ENCODE measurements at places on chromosomes 5 and 9.

- peak; percentile 1 for DNase-seq
Measured at GRCh38 chr9:116661037-116661954, 25.8 kb upstream of the TRIM32 start.

DNA sequence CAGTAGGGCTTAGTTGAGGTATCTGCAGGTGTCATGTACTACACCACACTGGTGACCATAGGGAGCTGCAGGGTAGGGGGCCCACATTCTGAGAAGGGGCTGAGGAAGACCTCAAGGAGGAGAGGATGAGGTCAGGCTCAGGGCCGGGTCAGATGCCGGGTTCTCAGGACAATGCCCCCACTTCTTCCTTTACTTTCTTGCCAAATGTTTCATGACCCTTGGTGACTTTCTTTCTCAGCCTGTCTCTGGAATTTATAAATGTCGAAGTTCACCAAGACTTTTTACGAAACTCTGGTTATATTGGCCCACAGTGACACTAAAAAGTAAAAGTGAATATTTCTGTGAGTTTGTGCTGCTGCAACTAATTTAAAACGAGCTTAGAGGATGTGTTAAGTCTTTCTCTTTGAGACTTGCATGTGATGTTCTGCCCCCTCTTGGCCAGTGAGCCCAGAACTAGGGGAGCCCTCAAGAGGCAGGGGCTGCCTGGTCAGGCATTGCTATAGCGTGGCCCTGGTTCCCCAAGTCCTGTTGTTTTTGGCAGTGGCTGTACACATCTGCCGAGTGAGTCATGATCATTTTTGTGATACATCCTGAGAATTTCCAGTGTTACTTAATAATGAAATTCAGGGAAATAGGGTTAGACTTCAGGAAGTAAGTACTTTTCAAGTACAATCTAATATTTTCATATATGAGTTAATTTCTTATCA, 11.2 kb downstream of the ACO1 start:
- DNase-seq: no peak

DNA sequence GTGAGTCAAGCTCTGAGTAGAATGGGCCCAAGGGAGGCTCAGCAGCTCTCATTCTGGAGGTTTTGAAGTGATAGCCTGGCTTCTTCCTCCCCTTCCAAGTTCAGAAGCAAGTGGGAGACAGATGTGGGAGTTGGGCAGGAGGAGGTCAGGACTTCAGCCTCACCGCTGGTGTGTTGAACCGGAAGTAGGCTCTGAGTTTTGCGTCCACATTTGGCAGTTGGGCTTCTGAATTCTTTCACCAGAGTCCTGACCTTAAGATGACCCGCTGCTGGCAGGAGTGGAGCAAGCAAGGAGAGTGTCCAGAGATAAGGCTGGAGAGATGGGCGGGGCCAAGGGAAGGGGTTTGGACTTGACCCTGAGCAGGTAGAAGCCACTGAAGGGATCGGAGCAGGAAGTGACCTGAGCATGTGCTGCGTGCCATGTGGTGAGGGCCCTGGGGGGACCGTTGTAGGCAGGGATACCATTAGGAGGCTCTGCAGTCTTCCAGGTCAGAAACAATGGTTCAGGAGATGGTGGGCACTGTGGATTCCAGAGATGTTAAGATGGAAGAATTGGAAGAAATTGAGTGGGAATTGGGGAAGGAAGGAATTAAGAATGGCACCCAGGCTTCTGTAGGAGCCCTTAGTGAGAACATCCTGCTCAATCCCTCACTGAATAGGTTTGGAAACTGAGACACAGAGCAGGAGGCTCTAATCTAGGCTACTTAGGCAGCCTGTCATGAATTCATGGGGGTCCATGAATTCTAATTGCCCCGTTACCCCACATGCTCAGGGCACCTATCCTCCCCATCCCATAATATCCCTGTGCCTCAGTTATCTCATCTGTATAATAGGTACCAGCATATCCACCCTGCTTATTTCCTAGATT, 25.9 kb downstream of the GALNT12 start:
- no peak for DNase-seq

- no peak for DNase-seq
Measured at GRCh38 chr5:147452165-147452811, 57.6 kb downstream of the DPYSL3 start.

DNA sequence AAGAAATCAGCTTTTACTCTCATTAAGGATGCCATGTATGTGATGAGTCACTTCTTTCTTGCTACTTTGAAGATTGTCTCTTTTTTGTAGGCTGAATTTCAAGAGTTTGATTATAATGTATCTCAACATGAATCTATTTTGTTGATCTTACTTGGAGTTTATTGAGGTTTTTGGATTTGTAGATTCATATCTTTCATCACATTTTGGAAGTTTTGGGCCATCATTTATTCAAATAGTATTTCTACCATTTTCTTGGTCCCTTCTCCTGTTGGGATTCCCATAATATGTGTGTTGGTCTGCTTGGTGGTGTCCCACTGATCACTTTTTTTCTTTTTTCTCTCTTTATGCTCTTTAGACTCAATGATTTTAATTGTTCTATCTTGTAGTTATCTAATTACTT, 116.3 kb downstream of the CNTLN start:
- DNase-seq: no peak

- DNase-seq: no peak
Measured at GRCh38 chr9:137516144-137516917, 33.9 kb downstream of the PNPLA7 start.

- DNase-seq: no peak
Measured at GRCh38 chr9:105313238-105313637, 68.8 kb downstream of the SLC44A1 start.

DNA sequence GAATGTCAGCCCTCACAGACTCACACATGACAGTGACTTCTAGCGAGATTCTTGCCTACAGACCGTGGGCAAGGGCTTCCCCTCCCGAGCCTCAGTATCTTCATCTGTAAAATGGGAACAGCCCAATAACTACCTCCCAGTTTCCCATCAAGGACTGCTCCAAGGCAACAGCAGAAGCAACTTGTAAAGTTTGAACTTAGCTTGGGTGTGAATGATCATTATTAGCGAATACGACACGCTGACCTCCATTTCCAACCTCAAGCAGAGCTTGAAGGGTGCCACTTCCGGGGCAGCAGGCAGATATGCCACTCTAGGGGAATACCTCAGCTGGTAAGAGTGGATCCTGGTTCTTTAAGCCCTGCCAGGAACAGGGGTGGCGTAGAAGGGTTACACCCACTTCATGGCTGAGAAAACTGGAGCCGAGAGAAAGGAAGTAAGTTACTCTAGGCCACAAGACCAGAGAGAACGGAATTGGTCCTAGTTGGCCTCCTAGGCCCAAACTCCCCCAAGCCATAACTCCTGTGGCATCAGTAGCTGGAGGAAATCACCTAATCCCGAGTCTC, 2.0 kb downstream of the RNF44 start:
- DNase-seq: no peak

All from NCI-H510A (cell line).